HT1080 (cell line): ENCODE measurements at places on chromosomes 5 and 9. TPM values are rescaled to one million over a fixed set of nuclear protein-coding genes. Genes with fewer than 3 reads are reported as not detected.

DNA sequence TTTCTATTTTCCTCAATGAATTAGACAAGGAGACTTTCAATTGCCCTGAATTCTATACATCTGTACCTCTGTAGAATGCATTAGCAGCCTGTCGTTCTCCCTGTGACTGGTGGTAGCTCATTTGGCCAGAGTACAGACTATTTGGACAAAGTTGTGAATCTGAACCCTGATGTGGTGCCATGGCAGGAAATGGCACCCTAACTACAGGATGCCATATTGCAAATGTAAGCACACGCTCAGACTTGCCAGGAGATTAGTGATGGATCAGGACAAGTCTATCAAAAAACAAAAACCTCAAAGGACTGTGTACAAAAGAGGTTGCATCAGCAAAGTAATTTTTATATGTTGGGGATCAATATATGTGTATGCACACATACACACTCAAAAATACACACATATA, 58.3 kb downstream of the SVEP1 start:
- DNase-seq: no peak

DNA sequence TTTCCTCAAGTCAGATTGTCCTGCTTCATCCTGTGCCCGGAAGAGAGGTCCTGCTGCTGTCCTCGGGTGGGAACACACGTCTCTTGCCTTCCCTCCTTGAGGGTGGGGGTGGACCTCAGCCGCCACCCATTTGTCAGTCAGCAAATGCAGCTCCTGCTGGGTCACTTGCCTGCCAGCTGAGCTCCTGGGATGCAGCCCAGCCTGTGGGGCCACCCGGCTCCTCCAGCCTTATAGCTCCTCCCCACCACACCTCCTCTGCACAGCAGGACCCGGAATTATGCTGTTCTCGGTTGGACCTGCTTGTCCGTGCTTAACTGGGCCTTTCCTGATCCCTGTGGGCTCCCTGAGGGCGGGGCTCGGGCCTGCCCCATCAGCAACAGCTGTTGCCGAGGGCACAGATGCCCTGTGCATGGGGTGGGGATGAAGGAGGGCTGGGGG, 52.7 kb downstream of the RXRA start:
- DNase-seq: peak; percentile 74

DNA sequence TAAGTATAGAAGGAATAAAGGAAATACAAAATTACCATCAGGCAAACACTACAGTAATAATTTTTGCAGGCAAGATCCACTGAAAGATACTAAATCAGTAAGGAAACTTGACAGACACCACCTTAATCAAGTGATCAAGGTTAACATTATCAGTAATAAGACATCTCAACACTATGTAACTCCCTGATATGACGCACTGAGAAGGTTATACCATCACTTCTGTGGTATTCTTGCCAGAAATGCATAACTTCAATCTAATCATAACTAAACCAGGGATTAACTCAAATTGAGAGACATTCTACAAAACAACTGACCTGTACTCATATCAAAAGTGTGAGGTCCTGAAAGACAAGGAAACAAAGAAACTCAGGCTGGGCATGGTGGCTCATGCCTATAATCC, 52.5 kb upstream of the GABRP start:
- no peak for DNase-seq

GRCh38 chr5:78499485-78499884, 139.1 kb downstream of the SCAMP1 start:
- no peak for DNase-seq

DNA sequence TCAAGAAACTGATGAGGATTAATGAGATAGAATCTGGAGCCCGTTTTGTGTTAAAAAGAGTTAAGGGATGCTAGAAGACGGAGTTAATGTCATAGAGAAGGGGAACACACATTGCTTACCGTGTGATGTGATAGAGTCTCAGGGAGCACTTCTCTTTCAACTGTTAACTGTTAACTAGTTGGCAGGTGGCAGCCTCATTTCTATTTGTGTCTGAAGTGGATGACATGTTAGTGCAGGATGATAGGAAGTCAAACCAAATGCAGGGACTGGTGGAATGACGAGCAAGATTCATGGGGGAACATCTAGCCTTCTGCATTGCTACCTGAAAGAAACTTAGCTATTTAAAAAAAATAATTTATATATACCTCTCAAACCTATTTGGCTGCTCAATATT, 222.7 kb downstream of the MAST4 start:
- DNase-seq: no peak

DNA sequence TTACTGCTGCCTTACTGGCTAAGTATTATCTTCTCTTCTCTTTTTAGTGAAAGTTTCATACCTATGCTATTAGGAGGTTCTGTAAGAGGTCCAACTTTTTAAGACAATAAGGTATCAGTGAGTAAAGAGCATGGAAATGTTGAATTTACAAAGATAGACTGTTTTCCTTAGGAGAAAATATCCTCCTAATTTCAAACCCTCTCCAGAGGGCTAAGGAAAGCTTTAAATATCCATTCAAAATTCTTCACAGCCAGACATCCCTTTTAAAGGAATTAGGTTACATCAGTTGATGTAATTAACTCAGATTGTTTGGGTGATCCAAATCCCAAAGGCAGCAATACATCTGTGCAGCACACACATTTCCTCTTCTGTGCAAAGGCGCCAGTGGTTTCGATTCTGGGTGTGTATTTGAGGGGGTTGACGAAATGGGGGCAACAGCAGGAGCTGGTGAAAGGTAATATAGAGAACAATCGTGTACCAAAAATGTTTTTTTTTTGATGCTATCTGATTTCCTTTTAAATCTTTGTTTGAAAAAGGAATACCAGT, 273.8 kb upstream of the RPS23 start:
- no peak for DNase-seq

GRCh38 chr9:106731910-106732309, 131.1 kb upstream of the ZNF462 start:
- no peak for DNase-seq

DNA sequence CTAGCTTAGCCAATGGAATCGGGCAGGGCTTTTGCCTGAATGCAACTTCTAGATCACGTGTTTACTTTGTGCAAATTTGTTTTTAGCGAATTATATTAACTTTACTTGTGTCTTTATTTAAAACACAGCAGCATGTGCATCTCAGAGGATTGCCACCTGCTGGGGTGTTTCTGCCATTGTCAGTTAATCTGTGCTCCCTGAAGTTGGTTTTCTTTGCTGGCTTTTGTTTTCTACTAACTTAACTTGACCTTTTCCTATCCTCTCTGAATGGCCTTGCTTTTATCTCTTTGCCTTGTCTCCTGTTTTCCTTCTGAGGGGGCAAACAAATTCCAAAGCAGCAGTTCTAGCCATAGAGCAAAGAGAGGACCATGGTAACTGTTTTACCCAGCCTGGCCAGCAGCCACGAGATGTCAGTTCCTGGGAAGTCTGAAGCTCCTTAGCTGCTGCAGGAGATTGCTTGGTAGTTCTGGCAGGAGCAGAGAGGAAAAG, 67.6 kb downstream of the ARHGEF28 start:
- DNase-seq: peak; percentile 25

DNA sequence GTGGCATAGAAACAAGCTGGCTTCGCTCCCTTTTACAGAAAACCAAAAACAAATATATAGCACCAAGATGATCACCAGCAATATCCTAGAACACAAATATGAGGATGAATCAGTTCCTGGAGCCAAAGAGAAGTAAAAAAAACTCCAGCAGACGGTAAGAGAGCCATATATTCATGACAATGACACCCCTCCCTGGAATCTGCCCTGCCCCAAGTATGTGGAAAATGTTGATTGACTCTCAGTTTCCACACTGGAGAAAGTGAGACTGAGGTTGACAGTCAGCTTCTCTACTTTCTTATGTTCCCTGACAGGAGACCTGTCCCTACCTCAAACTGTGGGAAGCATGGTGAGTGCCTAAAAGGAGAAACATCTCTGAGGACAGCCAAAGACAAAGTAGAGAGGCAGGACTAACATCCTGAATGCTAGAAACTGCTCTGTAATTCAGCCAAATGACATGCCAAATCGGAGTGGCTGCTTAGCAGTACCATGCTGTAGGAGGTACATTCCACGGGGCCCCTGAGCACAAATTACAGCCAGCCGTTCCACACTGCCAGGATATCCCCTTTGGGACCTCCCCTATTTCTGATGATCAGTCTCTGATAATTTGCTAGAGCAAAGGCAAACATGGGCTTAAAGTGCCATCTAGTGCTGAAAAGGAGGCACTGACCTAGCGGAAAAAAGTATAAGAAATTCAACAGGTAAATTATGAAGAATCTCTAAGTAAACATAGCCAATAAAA, 424.0 kb upstream of the RGMB start:
- DNase-seq: peak; percentile 80

DNA sequence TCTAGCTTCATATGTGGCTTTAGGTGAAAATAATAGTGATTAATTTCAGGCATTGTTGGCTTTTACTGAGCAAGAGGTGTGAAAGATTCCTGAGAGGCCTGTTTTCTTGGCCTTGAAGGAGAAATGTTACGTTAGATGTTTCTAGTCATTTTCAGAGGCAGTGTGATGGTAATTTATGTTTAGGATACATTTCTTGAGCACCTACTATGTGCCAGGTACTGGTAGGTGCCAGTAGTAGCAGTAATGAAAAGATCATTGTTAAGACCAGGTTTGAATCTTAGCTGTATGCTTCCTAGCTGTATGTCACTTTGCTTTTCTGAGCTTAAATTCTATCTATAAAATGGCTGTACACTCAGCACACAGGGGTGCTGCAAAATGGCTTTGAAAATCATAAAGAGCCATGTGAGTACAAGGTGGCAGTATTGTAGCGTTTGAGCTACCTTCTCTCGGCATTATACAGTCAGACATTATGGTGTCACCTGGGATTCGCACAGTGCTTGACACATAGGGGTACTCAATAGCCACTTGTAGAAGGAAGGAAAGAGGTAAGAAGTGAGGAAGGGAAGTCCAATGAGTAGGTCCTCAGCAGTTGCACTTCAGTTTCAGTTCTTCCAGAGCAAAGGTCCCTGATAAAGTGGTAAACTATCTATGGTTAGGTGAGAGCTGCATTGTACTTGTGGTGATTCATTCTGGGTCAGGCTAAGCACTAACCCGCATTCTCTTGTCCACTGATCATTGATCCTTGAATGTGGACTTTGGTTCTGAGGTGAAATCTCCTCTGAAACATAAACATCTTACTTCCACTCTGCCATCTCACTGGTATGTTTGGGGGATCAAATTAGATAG, 166.5 kb upstream of the NR3C1 start:
- no peak for DNase-seq

DNA sequence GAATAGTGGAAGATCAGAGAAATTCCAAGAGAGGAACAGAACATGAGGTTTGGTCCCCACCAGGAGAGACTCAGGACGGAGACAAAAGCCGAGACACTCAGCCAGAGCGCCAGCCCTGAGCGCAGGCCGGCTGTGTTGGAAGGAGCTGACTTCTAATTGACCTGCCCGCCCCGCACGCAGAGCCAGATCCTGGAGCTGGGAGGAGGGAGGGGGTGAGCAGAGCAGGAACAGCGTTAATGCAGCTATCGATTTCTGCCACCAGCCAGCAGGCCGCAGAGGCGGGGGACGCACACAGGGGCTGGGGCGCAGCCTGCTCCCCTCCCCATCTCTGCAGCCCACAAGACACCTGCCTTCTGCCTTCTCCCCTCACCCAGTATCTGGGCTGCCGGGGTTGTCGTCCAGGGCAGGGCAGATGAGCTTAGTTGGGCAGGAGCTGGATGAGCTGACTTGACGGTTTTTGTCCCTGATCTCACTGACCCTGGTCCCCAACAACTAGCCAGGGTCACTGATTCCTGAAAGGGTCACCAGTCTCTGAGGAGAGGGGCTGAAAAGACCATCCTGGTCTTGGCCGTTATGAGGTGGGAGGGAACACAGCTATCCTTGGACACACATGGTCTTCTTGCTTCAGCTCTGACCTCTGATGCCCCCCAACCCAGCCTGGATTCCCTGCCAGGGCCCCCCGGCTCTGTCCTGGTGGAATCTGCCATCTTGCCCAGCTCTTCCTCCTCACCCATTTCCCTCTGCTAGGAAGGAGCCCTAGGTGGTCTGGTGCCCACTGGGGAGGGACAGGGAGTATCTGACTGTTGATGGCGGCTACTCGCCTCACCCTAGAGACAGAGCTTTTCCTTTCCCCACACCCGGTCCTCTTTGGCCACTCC, 29.8 kb downstream of the CXXC5 start:
- DNase-seq: no peak

DNA sequence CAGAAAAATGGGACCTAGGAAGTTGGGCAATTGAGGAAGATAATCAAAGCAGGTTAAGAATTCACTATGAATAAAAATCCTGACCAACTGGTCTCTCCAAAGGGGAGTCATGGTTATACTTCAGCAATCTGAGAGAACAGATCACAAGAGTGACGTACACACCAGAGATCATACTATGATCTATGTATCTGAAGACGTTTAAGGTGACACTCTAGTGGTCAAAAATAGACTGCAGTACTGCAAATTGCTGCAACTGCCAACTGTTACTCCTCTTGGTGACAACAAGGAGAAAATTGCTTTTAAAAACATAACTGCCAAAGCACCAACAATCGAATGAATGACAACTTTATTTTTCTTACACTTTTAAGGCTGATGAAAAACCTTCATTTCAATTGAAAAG, 4.9 kb downstream of the AK6 start:
- DNase-seq: no peak

- DNase-seq: no peak
Measured at GRCh38 chr5:35408146-35408545, 177.9 kb upstream of the PRLR start.

GRCh38 chr9:37382161-37382981, 40.1 kb upstream of the GRHPR start:
- DNase-seq: no peak

- no peak for DNase-seq
Measured at GRCh38 chr5:180606215-180606785, 15.0 kb upstream of the SCGB3A1 start.

GRCh38 chr9:35079041-35079425, 709 bp downstream of the FANCG start:
- DNase-seq: no peak

GRCh38 chr5:104845541-104845940, 1283.0 kb upstream of the NUDT12 start:
- no peak for DNase-seq

- DNase-seq: no peak
Measured at GRCh38 chr9:136858452-136858843, 6.3 kb downstream of the MAMDC4 start.

GRCh38 chr5:125244531-125244930, 498.1 kb upstream of the ZNF608 start:
- DNase-seq: no peak

GRCh38 chr5:142976861-142977260, 206.7 kb downstream of the ARHGAP26 start:
- peak; percentile 69 for DNase-seq

GRCh38 chr9:91978740-91979414, 28.8 kb upstream of the ROR2 start:
- DNase-seq: peak; percentile 64

NUTM2F gene
- not detected in 2 replicates for total RNA-seq

SLU7 gene
- total RNA-seq: 64.9 and 67.0 TPM in 2 replicates

AGTPBP1 gene
- 8.6 and 10.2 TPM in 2 replicates for total RNA-seq

HK3 gene
- not detected in 2 replicates for total RNA-seq

PCDHGA1 gene
- total RNA-seq: 0.07 and 0.32 TPM in 2 replicates

CANX gene
- total RNA-seq: 346 and 364 TPM in 2 replicates

CCNO gene
- total RNA-seq: 1.9 and 3.2 TPM in 2 replicates

DOCK8 gene
- total RNA-seq: not detected in 2 replicates

BRINP1 gene
- total RNA-seq: not detected in 2 replicates

ADGRD2 gene
- total RNA-seq: not detected in 2 replicates

PCDHGB3 gene
- total RNA-seq: 0.80 and 1.5 TPM in 2 replicates
